ENCODE measurements at places on chromosomes 4 and X. TPM values are rescaled to one million over a fixed set of nuclear protein-coding genes. Genes with fewer than 3 reads are reported as not detected.

The ATP1B4 gene
- not detected for total RNA-seq

DNA sequence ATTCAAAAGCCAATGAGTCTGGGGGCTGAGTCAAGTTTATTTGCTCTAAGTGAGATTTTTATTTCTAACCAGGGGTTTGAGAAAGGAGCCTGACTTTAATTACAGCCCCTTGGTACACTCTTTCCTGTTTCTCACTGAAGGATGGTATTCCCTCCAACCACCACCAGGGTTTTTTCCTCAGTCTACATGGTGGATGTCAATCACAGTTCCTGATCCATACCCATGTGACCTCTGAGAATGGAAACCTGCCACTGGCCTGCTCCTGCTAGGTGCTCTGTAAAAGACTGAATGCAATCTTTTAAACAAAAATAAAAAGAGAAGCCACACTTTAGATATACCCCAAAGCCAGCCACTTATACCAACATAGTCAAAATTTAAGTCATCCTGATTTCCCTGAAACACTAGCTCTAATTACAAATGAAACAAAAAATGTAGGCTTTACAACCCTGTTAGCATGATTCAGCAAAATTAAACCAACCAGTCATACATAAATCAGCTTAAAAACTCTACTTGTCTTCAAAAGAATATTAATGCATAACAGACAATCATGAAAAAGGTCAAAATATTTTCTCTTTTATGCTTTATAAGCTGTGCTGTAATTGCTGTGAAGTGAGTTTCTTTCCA lies 112.1 kb upstream of the NWD2 start:
- no peak for DNase-seq

- DNase-seq = no peak
These were observed 42.4 kb downstream of the TSPAN5 start for GRCh38 chr4:98615991-98616390.

DNA sequence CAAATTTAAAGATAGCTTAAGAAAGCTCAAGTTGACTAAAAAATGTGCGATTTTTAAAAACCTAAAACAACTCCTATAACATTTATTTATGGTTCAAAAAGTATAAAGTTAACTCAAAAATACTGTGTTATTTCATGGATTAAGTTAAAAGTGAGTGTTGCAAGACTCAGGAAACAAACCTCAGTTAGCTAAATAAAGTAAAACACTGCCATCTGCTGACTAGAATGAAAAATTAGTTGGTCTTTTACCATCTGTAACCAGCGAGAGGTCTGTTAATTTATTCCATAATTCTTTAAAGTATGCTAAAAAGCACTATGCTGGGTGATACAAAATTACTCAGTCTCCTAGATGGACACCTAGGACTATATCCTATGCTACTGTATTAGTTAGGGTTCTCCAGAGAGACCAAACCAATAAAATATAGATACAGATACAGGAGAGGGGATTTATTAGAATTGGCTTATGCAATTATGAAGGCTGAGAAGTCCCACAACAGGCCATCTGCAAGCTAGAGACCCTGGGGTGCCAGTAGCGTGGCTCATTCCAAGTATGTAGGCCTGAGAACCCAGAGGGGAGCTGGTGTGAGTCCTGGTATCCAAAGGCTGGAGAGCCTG lies 4.9 kb upstream of the WDFY3 start:
- peak; percentile 41 for DNase-seq

The ETNPPL gene
- not detected for total RNA-seq

DNA sequence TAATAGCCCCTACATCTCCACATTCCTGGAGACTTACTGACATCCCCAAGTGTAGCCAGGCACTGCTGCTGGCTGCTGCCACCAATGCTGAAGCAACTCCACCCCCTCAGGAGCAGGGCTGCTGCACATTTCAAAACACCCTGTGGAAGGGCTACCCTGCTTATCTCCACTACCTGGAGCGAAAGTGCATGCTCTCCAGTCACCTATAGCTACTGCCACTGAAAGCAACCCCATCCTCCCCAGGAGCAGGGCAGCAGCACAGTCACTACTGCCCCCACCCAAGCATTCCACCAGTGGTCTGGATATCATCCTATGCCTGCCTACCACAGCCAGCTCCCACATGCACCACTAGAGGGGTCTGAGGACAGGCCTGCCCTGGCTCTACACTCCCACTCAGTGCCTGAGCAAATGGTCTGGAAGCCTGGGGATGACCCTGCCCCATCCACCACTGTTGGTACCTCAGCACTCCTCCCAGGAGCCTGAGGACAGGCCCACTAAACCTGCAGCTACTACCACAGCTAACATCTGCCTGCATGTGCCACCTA lies 55.3 kb downstream of the MANBA start:
- no peak for DNase-seq

The APOO gene
- total RNA-seq = 28.0 TPM

GRCh38 chrX:1521459-1521956 lies 15.5 kb downstream of the P2RY8 start:
- no peak for DNase-seq

- no peak for DNase-seq
These were observed 300.5 kb downstream of the FGF13 start for GRCh38 chrX:138411048-138411447.

The TMEM156 gene
- 18.6 TPM for total RNA-seq

DNA sequence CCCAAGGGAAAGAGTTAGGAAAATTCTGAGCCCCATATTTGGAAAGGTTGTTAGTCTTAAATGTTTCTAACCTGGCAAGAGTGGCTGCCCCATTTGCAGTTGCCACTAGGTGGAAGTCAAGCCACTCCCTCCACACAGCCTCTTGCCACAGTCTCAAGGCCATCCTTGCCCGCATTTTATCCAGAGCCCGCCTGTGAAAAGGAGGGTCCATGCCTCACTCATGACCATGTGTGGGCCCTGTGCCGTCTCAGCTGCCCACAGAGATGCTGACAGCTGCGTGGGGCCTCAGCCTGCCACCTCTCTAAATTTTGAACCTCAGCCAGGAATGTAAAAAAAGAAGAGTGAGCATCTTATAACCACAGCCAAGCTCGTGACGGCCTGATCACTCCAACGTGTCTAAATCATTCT lies 201.5 kb upstream of the FAM241A start:
- DNase-seq = no peak

- no peak for DNase-seq
These were observed 439.6 kb downstream of the INPP4B start for GRCh38 chr4:142406499-142406835.

The SPIN2A gene
- total RNA-seq = not detected

DNA sequence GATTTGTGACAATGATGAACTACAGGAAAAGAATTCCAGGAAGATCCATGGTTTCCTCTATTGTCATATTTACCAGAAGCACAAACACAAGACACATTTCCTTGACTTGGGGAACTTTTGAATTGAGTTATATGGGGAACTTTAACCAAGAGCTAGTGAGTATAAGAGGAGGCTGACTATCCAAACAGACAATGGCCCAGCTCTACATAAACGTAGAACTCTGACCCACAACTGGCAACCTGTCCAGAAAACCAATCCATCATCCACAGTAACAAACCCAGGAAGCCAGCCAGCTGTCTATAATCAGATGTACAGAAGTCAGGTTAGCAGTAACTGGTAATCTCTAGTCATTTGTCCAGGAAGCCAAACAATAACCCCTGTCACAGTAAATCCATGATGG lies 167.0 kb upstream of the CPEB2 start:
- DNase-seq = no peak

The NDNF gene
- not detected for total RNA-seq

The TMPRSS11F gene
- total RNA-seq = not detected

The GJB1 gene
- not detected for total RNA-seq

- DNase-seq = no peak
These were observed 10.9 kb downstream of the NAT8L start for GRCh38 chr4:2069986-2070385.

GRCh38 chr4:7172946-7173345 lies 19.4 kb upstream of the SORCS2 start:
- no peak for DNase-seq

- DNase-seq = no peak
These were observed 187.3 kb upstream of the FAM241A start for GRCh38 chr4:111957997-111958396.

DNA sequence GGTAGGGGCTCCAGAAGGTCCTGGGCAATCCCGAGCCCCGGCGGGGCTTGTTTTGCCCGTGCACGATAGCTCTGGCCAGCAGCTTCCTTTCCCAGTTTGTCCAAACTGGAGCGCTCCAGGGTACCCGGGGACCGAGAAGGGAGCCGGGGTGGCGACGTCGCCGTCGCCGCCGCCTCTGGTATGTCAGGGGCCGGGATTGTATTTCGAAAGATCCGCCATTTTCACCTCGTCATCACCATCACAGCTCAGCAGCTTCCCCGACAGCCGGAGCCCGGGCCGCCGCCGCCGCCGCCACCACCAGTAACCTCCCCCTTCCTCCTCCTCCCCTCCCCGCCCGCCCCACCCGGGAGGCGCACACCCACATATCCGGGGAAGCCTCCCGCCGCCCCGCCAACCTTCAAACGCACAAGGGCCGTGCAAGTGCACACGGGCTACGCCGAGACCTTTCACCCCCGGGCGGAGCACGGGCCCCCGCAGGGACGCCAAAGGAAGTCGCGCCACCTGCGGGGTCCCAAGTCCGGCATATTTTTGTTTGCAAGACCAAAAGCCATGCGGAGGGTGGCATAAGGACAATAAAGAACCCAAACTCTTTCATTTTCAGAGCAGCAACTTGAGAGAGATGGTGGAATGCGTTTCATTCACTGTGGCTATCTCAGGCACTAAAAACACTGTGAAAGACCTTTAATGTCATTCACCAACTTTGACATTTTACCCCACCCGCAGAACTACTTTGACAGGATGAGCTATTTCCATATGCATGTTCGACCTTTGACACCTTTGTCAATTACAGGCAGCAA lies at the start of gene LIN54:
Gene LIN54 (minus strand): TSS at position 302 of the 797 bp plus-strand sequence. CDS start 25,979 bp downstream, outside the sequence.
- peak; percentile 84 for DNase-seq

GRCh38 chrX:39438603-39439602 lies 637.6 kb downstream of the MID1IP1 start:
- no peak for DNase-seq

The IQCM gene
- total RNA-seq = not detected

DNA sequence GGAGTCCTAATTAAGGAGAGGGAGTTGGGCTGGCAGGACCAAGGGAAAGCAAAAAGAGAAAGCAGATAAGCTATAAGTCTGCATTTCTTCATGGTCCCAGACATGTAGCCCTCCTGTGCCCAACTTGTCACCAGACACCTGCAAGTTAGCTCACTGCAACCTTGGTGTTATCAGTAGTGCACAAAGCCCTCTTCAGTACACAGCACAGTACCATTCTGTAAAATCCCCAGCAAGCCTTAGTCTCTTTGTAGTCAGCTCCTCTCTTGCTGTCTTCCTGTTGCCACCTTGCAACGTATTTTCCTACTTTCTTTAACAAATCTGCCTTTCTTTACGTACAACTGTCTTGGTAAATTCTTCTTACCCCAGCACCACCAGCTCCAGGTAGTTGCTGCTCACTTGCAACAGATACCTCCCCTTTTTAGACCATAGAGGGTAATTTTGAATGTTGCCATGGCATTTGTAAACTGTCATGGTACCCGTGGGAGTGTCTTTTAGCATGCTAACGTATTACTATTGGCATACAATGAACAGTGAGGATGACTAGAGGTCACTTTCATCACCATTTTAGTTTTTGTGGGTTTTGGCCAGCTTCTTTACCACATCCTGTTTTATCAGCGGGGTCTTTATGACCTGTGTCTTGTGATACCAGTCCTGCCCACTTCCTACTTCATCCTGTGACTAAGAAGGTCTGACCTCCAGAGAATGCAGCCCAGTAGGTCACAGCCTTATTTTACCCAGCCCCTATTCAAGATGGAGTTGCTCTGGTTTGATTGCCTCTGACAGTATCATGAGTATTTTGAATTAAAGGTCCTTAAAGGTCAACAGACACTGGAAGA lies 28.3 kb upstream of the AP1S2 start:
- peak; percentile 8 for DNase-seq

- no peak for DNase-seq
These were observed 973.3 kb upstream of the FTHL17 start for GRCh38 chrX:32045149-32045548.

The CXCL9 gene
- total RNA-seq = not detected

GRCh38 chrX:20668550-20668949 lies 401.8 kb upstream of the RPS6KA3 start:
- no peak for DNase-seq
